ENCODE measurements at places on chromosomes 2 and 18.

- DNase-seq, result no peak
These were observed 86.6 kb downstream of the HNRNPLL start for GRCh38 chr2:38516122-38516521.

DNA sequence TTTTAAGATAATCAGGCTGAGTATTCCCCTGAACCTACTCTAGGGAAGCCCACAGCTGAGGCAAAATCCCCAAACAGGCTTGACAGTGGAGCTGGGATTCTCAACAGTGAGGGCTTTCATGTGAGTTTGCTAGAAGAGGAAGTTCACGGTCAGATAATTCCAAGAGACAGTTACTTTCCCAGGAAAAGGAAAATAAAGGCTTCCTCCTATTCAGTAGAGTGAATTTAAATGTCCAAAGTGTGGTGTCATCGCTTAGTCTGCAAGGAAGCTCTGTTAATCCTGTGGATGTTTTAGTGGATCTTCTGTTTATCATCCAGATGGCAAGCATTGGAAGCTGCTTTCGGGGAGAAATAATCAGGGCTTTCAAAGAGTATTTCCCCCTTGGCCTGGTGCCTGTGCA, 119.8 kb downstream of the RPIA start:
- DNase-seq, result no peak

DNA sequence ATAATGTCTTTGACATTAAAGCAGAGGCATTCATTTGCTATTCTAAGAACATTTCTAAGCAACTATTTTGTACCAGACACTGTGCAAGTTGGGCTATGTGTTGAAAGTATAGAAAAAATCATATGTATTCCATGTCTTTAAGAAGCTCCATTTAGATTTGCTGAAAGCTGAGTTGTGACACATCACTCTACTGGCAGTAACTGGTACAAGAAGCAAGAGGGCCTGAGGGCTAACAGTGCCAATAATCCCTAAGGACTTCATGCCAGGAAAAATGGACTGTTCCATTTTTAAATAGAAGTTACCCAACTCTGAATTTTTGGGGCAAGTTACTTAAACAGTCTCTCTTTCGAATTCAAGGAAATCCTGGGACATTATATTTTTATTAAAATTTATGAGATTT, 178.7 kb downstream of the SRBD1 start:
- DNase-seq, result no peak

- DNase-seq, result no peak
These were observed 4.7 kb downstream of the CYTIP start for GRCh38 chr2:157438863-157439823.

DNA sequence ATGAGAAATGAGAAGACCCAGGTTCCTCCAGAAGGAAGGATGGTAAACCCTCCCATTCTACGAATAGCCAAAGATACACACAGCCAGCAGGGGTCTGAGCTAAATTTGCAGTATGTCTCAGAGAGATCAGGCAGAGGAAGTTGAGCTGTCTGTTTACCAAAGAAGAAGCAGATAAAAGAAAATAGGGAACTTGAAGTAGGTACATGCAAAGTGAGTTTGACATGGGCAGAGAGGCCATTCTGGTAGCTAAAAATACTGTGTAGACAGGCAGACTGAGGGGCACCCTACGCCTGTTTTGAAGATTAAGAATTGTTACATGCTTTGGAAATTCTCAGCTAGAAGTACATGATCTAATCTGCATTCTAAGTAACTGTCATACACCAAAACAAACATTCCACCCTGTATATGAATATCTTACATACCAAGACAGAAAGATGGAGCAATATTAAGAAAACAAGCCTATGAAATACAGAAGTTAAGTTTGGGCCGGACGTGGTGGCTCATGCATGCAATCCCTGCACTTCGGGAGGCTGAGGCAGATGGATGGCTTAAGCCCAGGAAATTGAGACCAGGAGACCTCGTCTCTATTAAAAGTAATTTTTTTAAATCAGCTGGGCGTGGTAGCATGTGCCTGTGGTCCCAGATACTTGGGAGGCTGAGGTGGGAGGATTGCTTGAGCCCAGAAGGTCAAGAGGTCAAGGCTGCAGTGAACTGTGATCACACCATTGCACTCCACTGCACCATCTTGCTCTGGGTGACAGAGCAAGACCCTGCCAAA, 157.9 kb downstream of the ANKRD44 start:
- DNase-seq, result no peak

GRCh38 chr2:234411793-234412192, 85.1 kb downstream of the ARL4C start:
- no peak for DNase-seq

DNA sequence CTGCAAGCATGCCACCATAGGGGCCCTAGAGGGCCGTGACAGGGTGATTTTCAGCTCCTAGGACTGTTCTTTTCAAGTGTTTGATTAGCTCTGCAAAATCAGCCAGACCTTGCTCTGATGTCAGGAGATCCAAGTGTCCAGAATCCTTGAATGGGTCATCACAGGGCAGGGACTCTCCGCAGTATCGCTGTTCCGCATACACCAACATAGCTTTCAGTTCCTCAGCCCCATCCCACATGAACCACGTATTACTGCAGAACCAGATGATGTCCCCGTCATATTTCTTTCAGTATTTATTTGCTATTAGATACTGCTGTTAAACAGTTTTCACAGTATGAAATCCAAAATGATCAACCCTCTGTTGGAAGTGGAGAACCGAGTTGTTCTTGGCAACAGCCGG, 46.6 kb upstream of the RFX8 start:
- no peak for DNase-seq

DNA sequence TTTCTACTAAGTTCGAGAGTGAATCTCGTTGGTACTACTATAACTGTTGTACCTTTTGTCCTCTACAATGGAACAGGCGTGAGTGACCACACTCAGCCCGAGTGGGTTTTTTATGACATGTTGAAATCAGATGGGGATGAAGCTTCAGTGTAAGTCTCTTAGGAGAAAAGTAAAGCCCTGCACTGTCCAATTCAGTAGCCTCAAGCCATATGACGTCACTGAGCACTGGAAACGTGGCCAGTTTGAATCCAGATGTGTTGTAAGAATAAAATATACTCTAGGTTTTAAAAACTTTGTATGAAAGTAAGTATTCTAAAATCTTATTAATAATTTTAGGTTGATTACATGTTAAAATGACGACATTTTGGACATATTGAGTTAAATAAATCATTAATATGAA, 101.7 kb upstream of the SP3 start:
- no peak for DNase-seq

DNA sequence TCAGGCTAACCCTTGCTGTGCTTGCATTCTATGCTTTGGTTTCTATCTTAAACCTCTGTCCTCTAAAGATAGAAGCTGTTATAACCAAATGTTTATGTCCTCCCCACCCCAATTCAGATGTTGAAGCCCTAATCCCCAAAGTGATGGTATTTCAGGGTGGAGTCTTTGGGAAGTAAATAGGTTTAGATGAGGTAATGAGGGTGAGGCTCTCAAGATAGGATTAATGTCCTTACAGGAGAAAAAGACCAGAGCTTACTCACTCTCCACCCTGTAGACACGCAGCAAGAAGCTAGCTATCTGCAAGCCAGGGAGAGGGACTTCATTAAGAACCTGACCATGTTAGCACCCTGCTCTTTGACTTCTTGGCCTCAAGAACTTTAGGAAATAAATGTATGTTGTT, 362.5 kb downstream of the ERBB4 start:
- DNase-seq, result no peak

DNA sequence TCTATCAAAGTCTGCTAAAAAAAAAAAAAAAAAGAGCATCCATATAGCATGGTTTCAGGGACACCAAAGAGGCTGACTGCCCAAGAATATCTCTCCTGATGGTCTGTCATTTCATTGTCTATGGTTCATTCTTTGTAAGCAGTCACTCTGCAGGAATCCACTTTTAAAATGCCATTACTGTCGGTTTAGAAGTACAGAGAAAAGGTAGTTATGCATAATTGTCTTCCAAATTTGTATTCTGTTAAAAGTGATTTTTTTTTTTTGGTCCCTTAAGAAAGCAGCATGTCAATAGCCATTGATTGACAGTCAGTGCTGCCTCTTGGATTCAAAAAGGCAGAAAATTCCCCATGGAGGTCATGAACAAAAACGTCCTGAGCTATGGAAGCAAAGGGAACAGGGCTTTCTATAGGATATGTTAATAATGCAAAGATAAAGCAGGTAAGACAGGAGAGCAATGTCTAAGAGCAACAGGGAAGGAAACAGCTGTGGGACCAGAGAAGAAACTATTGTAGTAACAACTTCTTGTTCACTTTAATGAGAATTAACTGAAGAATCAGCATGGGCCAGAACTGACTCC, 245.8 kb downstream of the TMX3 start:
- DNase-seq, result no peak

GRCh38 chr2:127893494-127893893, 7.7 kb upstream of the AMMECR1L start:
- DNase-seq, result no peak

DNA sequence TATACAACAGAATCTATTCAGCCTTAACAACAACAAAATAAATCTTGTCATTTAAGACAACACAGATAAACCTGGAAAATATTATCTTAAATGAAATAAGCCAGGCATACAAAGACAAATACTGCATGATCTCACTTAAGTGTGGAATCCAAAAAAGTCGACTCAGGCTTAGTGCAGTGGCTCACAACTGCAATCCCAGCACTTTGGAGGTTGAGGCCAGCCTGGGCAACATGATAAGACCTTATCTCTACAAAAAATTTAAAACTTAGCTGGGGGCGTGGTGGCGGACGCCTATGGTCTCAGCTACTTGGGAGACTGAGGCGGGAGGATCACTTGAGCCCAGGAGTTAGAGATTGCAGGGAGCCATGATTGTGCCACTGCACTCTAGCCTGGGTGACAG, 75.2 kb upstream of the RNU4ATAC start:
- no peak for DNase-seq

DNA sequence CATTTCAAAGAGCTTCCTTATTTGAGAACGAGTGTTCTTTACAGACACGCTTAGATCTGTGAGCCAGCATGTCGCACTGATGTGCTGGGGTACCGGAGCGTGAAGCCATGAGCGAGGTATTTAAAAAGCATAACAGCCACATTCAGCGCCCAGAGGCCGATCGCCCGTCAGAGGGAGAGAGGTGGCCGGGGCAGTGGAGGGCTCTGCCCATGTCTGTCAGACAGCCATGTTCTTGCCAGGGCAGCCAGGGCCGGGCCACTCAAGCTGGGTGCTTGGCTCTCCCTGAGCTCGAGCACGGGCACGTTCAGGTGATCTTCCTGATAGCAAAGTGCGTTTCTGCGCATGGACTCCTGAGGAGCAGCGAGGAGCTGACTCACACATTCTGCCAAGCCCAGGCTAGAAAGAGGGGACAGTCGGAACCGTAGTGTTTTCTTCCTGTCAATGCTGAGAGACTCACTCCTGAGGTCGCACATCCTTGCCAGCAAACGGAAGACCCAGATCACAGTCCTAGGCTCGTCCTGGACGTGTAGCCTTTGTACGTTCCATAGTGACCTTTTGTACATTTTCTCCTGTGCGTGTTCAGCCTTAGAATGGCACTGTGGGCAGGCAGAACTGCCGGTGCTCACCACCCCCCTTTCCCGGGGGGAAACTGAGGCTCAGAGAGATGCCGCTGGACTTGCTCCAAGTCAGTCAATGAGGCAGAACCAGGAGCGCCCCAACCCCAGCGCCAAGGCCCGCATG, 100.7 kb downstream of the NFATC1 start:
- no peak for DNase-seq

- DNase-seq, result no peak
These were observed 612 bp downstream of the DIPK1C start for GRCh38 chr18:74456349-74457042.

GRCh38 chr2:202084265-202084664, 11.2 kb downstream of the KIAA2012 start:
- DNase-seq, result no peak

GRCh38 chr2:69827796-69828540, 1.5 kb upstream of the GMCL1 start:
- no peak for DNase-seq

DNA sequence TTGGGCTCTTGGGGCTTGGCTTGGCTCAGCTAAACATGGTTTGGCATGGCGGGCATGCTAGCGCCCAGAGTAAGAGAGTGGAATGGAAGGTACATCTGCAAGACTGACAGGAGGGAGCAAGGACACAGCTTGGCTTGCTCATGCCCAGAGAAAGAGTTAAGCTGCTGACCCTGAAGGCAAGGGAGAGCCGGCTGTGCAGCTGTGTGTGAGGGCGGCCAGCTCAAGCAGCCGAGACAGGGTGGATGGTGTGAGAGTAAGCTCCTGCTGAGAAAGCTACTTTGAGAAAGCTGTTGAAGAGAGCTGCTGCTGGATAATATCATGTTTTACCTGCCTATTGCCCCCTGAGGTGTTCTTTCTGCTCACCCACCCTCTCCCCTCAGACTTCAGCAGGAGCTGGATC, 135.6 kb downstream of the CCBE1 start:
- DNase-seq, result no peak

GRCh38 chr2:199589306-199589705, 131.6 kb upstream of the SATB2 start:
- no peak for DNase-seq

GRCh38 chr2:126664234-126664633, 8.3 kb downstream of the GYPC start:
- no peak for DNase-seq

GRCh38 chr2:84902526-84902925, 2.9 kb upstream of the TMSB10 start:
- no peak for DNase-seq

DNA sequence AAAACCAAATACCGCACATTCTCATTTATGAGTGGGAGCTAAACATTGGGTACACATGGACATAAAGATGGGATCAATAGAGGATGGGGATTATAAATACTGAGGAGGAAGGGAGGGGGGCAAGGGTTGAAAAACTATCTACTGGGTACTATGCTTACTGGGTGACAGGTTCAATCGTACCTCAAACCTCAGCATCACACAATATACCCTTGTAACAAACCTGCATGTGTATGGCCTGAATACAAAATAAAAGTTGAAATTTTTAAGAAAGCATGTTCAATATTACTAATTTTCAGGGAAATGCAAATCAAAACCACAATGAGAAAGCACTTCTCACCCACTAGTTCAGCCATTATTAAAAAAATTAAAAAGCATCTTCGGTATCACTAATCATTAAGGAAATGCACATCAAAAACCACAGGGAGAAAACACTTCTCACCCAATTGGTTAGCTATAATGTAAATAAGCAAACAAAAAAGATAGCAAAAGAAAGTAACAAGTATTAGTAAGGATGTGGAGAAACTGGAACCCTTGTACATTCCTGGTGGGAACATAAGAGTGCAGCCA, 99.3 kb upstream of the STON1 start:
- DNase-seq, result no peak
